Epithelial cell of umbilical artery (primary cell): ENCODE measurements at places on chromosomes 7 and 10. TPM values are rescaled to one million over a fixed set of nuclear protein-coding genes. Genes with fewer than 3 reads are reported as not detected.

Gene GALNT17
- not detected in 2 replicates for total RNA-seq

Gene MAT1A
- not detected in 2 replicates for total RNA-seq

Gene GPC2
- total RNA-seq = 6.8 and 7.0 TPM in 2 replicates

Gene EPDR1
- total RNA-seq = 1.3 and 2.9 TPM in 2 replicates

Gene CPED1
- total RNA-seq = under 0.01 and 23.9 TPM in 2 replicates

Gene COL1A2
- total RNA-seq = 21.8 and 63.1 TPM in 2 replicates

Gene CYP2C9
- not detected in 2 replicates for total RNA-seq

Gene WEE2
- not detected in 2 replicates for total RNA-seq

Gene OLAH
- total RNA-seq = under 0.01 TPM in 1 of 2 replicates, not detected in the other

Gene WNT8B
- not detected in 2 replicates for total RNA-seq

Gene GRB10
- 91.2 and 99.7 TPM in 2 replicates for total RNA-seq

Gene TMEM139
- total RNA-seq = under 0.01 and 0.61 TPM in 2 replicates

Gene CCL26
- not detected in 2 replicates for total RNA-seq

Gene CYP2C8
- total RNA-seq = not detected in 2 replicates

Gene UFSP1
- total RNA-seq = 2.9 and 5.2 TPM in 2 replicates

Gene C7orf33
- total RNA-seq = not detected in 2 replicates

Gene C10orf53
- total RNA-seq = not detected in 2 replicates

Gene IQCE
- total RNA-seq = 4.9 and 7.3 TPM in 2 replicates

Gene STEAP1B
- total RNA-seq = 51.3 and 124 TPM in 2 replicates

Gene SLC16A9
- 0.30 and 0.97 TPM in 2 replicates for total RNA-seq

Gene HTRA1
- 31.6 and 93.9 TPM in 2 replicates for total RNA-seq

Gene MRLN
- total RNA-seq = not detected in 2 replicates

Gene WNT2
- not detected in 2 replicates for total RNA-seq

Gene CYP2C19
- not detected in 2 replicates for total RNA-seq

Gene CAV1
- total RNA-seq = 772 and 1,370 TPM in 2 replicates

Gene HTR5A
- total RNA-seq = not detected in 2 replicates

Gene AKR1D1
- not detected in 2 replicates for total RNA-seq

Gene PKD2L1
- total RNA-seq = not detected in 2 replicates

Gene GDF2
- total RNA-seq = not detected in 2 replicates

Gene NANOS1
- total RNA-seq = 0.61 and 2.3 TPM in 2 replicates

Gene BAIAP2L1
- under 0.01 TPM in 1 of 2 replicates, not detected in the other for total RNA-seq

Gene AGBL3
- total RNA-seq = 0.97 and 1.2 TPM in 2 replicates

Gene ZNF680
- 6.5 and 11.1 TPM in 2 replicates for total RNA-seq

Gene SPDYE2B
- not detected in 2 replicates for total RNA-seq

Gene GPR15LG
- not detected in 2 replicates for total RNA-seq

Gene NRF1
- total RNA-seq = 12.7 and 15.7 TPM in 2 replicates

Gene DIP2C
- 4.4 and 7.1 TPM in 2 replicates for total RNA-seq

Gene TRIM50
- not detected in 2 replicates for total RNA-seq

Gene EVX1
- not detected in 2 replicates for total RNA-seq

Gene PIP
- not detected in 2 replicates for total RNA-seq

Gene HOXA4
- 0.30 and 0.32 TPM in 2 replicates for total RNA-seq

Gene HMX2
- not detected in 2 replicates for total RNA-seq

Gene GPR146
- 12.0 and 37.5 TPM in 2 replicates for total RNA-seq

Gene SFRP4
- total RNA-seq = not detected in 2 replicates

Gene SYT15B
- total RNA-seq = not detected in 2 replicates

Gene AOAH
- total RNA-seq = 1.1 TPM in 1 of 2 replicates, not detected in the other

Gene MCM10
- 13.3 and 16.0 TPM in 2 replicates for total RNA-seq

Gene IGFBP3
- 5.3 and 17.9 TPM in 2 replicates for total RNA-seq

Gene VSTM4
- total RNA-seq = under 0.01 and 0.32 TPM in 2 replicates

Gene NCF1
- total RNA-seq = not detected in 2 replicates

Gene LRIT1
- not detected in 2 replicates for total RNA-seq

Gene GSTK1
- total RNA-seq = 61.1 and 78.7 TPM in 2 replicates

Gene A1CF
- total RNA-seq = not detected in 2 replicates

Gene SEMA3C
- total RNA-seq = 2.6 and 5.9 TPM in 2 replicates

Gene EIF4H
- total RNA-seq = 328 and 399 TPM in 2 replicates

Gene AMZ1
- total RNA-seq = not detected in 2 replicates
